ENCODE measurements at places on chromosomes 3 and 15. TPM values are rescaled to one million over a fixed set of nuclear protein-coding genes. Genes with fewer than 3 reads are reported as not detected.

DNA sequence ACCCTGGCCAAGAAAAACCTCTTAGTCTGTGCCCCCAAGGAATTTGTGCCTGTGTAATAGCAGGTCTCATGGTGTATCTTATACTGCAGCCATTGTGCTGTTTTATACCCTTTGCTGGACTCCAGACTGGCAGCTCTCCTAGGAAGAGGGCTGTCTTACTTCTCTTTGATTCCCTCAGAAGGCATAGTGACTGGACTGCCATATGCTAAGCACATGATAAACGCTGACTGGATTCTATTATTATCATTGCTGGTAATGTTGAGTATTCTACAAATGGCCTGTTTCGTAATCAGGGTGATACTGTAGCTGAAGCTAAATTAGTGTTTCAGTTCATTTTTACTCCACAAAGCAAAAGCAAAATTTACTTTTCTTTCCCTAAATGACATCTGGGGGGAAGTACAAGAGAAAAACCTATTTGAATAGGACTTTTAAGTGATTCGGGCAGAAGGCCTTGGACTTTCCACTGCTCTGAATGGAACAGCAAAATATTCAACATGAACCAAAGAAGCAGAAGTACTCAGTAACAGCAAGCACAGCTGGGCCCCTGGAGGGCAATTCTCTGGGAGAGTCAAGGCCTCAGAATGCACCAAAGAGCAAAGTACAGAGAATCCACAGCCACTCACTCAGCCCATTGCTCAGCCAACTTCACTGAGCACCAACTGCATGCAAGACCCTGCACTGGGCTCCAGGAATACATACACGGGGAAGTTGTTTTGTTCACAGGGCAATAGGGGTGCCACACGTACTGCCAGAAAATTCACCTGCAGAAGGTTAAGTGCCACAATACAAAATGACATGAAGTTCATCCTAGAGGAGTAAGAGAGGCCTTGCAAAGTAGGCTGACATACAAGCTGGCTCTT is 7.9 kb upstream of the BCL2A1 start:
- ATAC-seq = peak; percentile 43

DNA sequence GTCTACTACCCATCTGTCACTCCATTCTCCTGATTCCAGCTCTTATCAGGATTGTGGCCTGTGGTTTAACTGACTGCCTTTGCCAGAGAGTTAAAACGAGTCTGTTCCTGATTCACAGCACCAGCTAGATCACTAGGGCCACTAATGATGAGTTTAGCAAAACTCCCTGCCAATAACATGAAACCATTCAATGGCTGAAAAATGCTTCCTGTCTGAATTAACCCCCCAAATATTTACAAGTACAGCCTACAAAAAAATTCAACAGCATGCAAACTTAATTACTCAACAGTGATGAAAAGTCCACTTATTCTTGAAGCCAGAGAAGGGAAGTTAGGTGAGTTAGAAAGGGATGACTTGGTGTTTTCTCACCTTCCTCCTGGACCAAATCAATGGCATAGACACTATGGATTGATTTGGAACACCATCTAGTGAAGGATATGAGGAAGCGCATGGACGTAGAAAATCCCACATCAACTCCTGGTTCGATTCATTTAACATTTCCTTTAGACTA is 141.4 kb downstream of the TGFBR2 start:
- ATAC-seq = no peak

Gene SENP8
- total RNA-seq = 2.2 TPM

GRCh38 chr3:13546667-13547171 is 2.2 kb upstream of the FBLN2 start:
- ATAC-seq = peak; percentile 23

- no peak for ATAC-seq
Observed at GRCh38 chr3:75035146-75035545, 420.7 kb upstream of the CNTN3 start.

Gene PLA2G4E
- total RNA-seq = 0.08 TPM

- no peak for ATAC-seq
Observed at GRCh38 chr15:64151727-64152506, at the start of gene SNX22. TSS of gene SNX22 (plus strand) at chr15:64151731. CDS start at chr15:64151776, 45 bp downstream.

Gene IMPG2
- 0.81 TPM for total RNA-seq

- no peak for ATAC-seq
Observed at GRCh38 chr15:95690631-95691340, 639.7 kb upstream of the NR2F2 start.

Gene GRK7
- total RNA-seq = not detected

Gene PLA1A
- total RNA-seq = 1.2 TPM

DNA sequence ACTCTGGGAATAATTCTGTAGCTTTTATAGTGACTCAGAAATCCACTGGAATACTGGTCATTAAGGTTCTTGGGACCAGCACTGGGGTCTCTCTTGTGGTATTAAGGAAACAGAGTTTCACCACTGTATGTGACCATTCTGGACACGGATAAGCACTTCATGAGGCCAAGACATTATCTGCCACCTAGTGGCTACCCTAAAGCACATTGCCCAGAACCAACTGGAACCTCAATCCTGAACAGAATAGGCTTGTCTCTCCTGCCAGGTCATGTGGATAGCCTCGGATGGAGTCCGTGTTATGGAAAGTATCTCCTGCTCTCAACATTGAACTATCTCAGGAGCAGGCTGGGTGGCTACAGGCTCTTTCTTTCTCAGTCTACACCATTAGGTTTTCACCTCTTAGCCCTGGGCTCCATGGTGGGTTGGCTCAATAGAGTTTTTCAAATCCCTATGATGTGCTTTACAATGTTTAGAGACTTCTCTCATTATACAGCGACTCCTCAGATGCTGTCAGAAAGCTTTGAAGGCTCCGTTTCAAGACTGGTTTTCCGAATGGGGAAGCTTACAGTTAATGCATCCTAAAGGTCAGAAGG is 167.6 kb upstream of the ST8SIA2 start:
- ATAC-seq = no peak

- ATAC-seq = no peak
Observed at GRCh38 chr3:31077021-31077601, 182.7 kb upstream of the GADL1 start.

- ATAC-seq = no peak
Observed at GRCh38 chr15:74427607-74428441, 5.9 kb downstream of the SEMA7A start.

DNA sequence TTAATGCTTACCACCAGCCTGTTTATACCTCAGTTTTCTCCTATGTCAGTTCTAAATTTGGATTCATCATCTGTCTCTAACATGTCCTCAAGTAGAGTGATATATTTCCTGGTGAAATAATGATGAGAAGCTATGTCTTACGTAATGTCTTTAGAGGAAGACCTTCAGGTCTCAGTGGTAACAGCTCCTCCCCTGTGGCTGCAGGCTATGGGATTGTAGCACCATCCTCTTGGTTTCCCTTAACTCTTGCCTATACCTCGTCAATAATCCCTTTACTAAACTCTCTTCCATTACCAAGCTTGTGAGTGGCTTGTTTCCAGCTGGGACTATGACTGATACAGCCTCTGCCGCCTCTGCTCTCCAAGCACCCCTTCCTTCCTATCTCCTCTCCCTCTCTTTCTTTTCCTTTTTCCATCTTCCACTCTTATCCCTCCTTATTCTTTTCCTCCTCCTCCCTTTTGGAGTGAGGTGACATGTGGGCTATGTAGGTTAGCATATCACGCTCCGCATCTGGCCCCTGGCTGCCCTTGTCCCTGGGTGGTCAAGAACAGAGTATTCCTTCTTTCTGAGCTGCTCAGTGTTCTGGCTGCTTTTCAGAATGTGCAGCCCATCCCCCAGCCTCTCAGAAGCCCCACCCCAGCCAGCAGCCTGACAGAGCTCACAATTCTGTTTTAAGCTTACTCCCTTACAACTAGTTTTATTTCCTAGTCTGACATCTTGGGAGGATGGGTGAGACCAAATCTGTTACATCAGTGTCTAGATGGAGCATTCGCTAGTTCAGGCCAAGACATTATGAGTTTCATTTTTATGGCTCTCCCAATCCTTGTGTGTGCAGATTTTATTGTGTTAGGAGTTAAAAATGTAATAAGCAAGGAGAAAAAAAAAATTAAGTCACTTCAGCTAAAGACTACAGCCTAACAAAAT is 75.0 kb upstream of the RNU6-1 start:
- ATAC-seq = peak; percentile 74

Gene GPR62
- not detected for total RNA-seq

DNA sequence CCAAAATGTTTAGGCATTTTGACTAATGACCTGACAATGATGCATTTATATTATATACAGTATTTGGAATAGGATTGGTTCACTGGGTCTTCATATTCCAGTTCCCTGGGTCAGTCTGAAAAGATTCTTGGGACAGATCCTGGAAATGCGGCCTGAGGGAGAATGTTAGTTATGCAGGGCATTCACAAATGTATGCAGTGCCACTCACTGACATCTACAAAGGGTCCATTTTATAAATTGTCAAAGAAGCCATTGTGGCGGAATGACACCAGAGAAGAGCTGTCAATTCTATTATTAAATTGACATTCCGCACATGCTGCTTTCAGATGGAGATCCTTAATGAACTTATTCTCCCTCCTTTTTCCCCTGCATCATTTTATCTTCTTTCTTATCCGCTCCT is 176.6 kb downstream of the VGLL3 start:
- ATAC-seq = no peak

Gene SH2D7
- not detected for total RNA-seq

- ATAC-seq = no peak
Observed at GRCh38 chr3:50251220-50251619, 15.2 kb downstream of the GNAI2 start.
